HFFc6 (cell line): ENCODE measurements at places on chromosomes 16 and 17. TPM values are rescaled to one million over a fixed set of nuclear protein-coding genes. Genes with fewer than 3 reads are reported as not detected.
A peak's percentile ranks its signal among the peaks of the same experiment; 100 is the strongest.

- H3K36me3 ChIP-seq: no peaks in the 10 kb centered on the region
- no peak overlapping the region for H3K27ac ChIP-seq
- H3K4me1 ChIP-seq: no peaks in the 10 kb centered on the region
- no peak for DNase-seq
Observed at GRCh38 chr17:9237661-9238301, 216.5 kb downstream of the NTN1 start.

- H3K27me3 ChIP-seq: no peaks in the 10 kb centered on the region
- no peak overlapping the region for H3K4me3 ChIP-seq
- no peak overlapping the region for H3K27ac ChIP-seq
- no peaks in the 10 kb centered on the region for H3K36me3 ChIP-seq
- no peaks in the 10 kb centered on the region for H3K4me1 ChIP-seq
Observed at GRCh38 chr17:68661265-68662036, 60.3 kb upstream of the FAM20A start.

LDHD gene
- 0.58 to 1.9 TPM (median 1.1 TPM) in 3 replicates for total RNA-seq

DNA sequence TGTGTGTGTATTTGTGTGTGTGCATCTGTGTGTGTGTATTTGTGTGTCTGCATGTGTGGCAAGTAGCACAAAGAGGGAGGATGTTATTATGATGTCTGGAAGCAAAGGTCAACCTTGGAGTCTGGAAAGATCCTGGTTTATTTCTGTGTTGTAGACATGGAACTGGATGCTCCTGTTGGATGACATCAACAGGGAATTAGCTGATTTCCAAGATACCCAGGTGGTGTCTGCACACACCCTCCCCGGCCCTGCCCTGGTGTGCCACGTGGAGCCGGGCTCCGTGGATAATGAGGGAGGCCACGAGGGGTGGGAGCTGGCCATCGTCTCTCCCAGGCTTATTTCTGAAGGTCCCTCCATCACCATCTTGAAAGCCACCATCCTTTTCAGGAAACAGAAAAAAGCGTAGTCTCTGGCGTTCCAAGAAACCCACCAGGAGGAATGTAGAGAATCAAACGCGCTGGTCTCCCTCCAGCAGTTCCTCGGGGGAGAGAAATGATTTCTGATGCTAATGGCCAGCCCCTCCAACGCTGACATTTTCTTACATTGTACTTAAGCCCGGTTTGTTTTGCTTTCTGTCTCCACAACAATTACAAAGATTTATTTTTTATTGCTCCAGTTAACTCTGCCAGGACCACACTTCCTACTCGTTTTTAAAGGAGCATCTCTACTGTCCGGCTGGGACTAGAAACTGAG is 93.3 kb downstream of the FOXL1 start:
- H3K36me3 ChIP-seq: peaks cover 5% of the 10 kb centered on the region; the same call in 1 of the 2 replicates
- H3K27ac ChIP-seq: peak overlapping the region; percentile 27; the same call in 1 of the 2 replicates
- no peaks in the 10 kb centered on the region; the same call in 1 of the 2 replicates for H3K27me3 ChIP-seq
- DNase-seq: no peak

DNA sequence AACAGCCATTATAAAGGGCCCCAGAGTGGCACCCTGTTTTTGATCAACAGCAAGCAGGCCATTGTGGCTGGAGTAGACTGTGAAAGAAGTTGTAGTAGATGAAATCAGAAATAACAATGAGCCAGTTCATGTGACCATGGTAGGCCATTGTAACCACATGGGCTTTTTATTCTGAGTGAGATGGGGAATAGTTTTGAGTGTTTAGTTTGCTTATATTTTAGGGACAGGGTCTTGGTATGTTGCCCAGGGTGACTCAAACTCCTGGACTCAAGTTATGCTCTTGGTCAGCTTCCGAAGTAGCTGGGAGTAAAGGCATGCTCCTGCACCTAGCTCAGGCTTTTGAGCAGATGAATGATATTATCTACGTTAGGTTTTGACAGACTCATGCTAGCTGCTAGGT is 12.0 kb downstream of the CBFB start:
- DNase-seq: peak; percentile 39
- H3K4me1 ChIP-seq: peaks cover 41% of the 10 kb centered on the region
- peak overlapping the region; percentile 67 for H3K27ac ChIP-seq
- H3K4me3 ChIP-seq: peak overlapping the region; percentile 39; the same call in 1 of the 2 replicates

GRCh38 chr17:62140836-62141235 is 75.8 kb upstream of the MED13 start:
- peaks cover 5% of the 10 kb centered on the region for H3K36me3 ChIP-seq
- H3K4me1 ChIP-seq: no peaks in the 10 kb centered on the region
- H3K27ac ChIP-seq: no peak overlapping the region
- H3K27me3 ChIP-seq: peaks cover 10% of the 10 kb centered on the region

GRCh38 chr17:28954886-28955285 is 3.6 kb upstream of the PHF12 start:
- H3K27me3 ChIP-seq: peaks cover 4% of the 10 kb centered on the region
- no peaks in the 10 kb centered on the region for H3K36me3 ChIP-seq
- no peak for DNase-seq
- H3K4me3 ChIP-seq: no peak overlapping the region
- H3K27ac ChIP-seq: no peak overlapping the region
- no peaks in the 10 kb centered on the region for H3K4me1 ChIP-seq

VAT1L gene
- total RNA-seq: not detected in 3 replicates

HOXB1 gene
- total RNA-seq: not detected in 3 replicates

DNA sequence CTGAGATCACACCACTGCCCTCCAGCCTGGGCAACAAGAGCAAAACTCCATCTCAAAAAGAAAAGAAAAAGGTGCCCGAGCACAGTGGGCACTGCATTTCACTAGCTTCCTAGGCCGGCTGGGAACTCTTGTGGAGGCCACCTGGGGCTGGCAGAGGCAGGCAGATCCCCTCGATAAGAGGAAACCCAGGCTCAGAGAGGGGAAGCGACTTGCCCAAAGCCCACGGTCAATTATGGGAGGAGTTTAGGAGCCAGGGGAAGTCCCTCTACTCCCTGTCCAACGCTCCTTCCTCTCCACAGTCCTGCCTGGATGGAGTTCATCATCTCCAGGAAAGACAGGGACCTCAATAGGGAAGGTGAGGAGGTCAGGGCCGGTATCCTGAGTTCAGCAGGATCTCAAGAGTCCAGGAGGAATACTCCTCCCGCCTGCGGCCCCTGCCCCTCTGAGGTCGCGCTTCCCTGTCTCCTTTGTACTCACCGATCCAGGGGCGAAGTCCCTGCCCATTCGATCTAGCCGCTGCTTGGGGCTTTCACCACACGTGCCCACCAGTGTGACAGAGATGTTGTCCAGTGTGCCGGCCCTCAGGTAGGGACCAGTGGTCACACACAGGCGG is 841 bp downstream of the ALOXE3 start:
- no peak for DNase-seq
- H3K4me3 ChIP-seq: peak overlapping the region; percentile 88
- H3K4me1 ChIP-seq: peaks cover 34% of the 10 kb centered on the region
- H3K36me3 ChIP-seq: no peaks in the 10 kb centered on the region

GRCh38 chr16:54320697-54321340 is 34.2 kb upstream of the IRX3 start:
- H3K36me3 ChIP-seq: no peaks in the 10 kb centered on the region
- peaks cover 14% of the 10 kb centered on the region for H3K4me1 ChIP-seq
- no peak overlapping the region for H3K27ac ChIP-seq
- peaks cover 29% of the 10 kb centered on the region for H3K27me3 ChIP-seq

DNA sequence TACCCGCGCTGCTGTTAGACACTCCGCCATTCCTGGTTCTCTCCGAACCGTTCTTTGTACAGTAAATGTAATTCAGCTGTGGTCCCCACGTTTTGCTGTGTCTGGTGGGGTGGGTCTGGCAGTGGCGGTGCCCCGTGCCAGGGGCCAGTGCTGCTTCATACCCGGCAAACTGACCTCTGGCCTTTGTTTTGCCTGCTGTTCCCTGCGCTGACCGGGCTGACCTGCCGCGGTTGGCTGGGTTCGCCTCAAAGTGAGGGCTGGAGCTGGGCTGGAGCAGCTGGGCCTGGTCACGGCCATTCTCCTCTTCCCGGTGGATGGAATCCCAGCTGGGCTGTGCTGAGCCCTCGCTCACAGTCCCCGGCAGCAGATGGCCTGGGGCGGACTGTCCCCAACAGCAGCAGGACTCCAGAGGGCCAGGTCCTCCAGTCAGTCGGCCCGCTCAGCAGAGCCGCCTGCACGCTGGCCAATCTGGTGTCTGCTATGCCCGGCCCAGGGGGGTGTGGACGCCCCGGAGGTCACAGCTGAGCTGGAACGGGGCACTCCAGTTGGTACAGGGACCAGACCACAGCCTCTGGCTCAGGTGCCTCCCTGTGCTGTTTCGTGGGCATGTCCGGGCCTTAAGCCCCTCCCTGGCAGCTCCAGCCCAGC is 1.5 kb upstream of the WFIKKN1 start:
- H3K27me3 ChIP-seq: no peaks in the 10 kb centered on the region; the same call in 1 of the 2 replicates
- no peak overlapping the region; the same call in 1 of the 2 replicates for H3K4me3 ChIP-seq
- H3K36me3 ChIP-seq: peaks cover 6% of the 10 kb centered on the region; the same call in 1 of the 2 replicates
- no peak overlapping the region for H3K27ac ChIP-seq
- peaks cover 16% of the 10 kb centered on the region for H3K4me1 ChIP-seq

DNA sequence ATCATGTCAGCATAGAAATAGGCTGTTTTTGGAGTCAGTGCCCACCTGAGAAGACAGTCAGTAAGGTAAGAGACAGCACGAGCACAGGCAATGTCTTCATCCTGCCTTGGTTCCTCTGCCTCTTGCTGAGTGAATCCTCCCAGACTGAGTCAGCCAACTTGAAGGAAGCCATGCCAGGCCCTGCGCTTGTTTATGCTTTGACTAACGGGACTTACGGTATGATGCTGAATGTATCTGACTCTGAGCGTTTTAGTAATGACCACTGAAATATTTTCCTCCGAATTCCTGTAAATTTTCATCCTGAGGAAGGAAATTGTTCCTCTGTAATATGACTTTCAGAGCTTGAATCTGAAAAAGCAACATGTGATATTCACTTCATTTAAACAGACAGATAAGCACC is 18.0 kb downstream of the C17orf67 start:
- no peaks in the 10 kb centered on the region for H3K36me3 ChIP-seq
- DNase-seq: peak; percentile 77
- peak overlapping the region; percentile 65 for H3K4me3 ChIP-seq
- peak overlapping the region; percentile 72 for H3K27ac ChIP-seq
- H3K27me3 ChIP-seq: peaks cover 3% of the 10 kb centered on the region; the same call in 1 of the 2 replicates

PHF12 gene
- 28.4 to 31.4 TPM (median 29.6 TPM) in 3 replicates for total RNA-seq

GRCh38 chr17:77609553-77610517 is 348.7 kb upstream of the TNRC6C start:
- no peak overlapping the region for H3K27ac ChIP-seq
- no peak for DNase-seq
- H3K4me1 ChIP-seq: peaks cover 19% of the 10 kb centered on the region
- H3K36me3 ChIP-seq: no peaks in the 10 kb centered on the region
- H3K4me3 ChIP-seq: peak overlapping the region; percentile 63
- H3K27me3 ChIP-seq: peaks cover 48% of the 10 kb centered on the region

WFDC1 gene
- 2.6 and 34.2 TPM in 2 replicates for total RNA-seq

DNA sequence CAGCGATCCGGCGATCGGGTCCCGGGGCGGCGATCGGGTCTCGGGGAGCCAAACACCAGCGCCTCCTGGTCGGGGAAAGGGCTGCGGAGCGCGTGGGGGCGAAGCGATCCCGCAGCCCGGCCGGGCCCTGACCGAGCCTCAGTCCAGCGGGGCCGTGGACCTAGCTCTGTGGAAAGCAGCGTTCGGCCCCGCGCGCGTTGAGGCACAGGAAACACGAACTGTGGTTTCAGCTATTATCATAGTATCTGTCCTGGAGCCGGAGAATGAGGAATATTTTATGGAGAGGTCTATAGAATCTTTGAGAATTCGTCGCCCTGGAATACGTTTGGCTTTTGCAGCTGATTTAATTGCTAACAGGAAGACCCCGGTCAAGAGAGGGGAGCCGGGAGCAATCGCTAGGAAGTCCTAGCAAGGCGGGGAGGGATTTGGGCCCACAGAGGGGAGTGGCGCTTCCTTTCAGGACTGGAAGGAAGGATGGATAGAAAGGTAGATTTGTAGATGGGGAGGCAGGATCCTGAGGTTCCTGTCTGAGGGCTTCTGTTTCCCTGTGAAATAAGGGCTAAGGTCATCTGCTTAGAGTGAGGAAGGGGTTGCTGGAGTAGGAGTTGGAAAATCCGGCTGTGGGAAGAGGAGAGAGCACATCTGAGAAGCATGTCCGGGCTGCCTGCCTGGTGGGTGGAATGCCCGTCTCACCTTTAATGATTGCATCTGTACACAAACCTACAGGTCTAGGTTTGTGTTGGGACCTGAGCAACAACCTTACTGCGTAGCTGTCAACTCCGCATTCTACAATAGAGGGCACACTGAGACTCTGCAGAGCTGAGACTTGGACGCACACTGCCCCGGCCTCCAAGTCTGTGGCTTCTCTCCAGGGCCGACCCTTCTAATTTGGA is 770 bp downstream of the CCNF start:
- H3K27me3 ChIP-seq: peaks cover under 1% of the 10 kb centered on the region; the same call in 1 of the 2 replicates
- no peak for DNase-seq
- peaks cover 31% of the 10 kb centered on the region for H3K4me1 ChIP-seq
- peak overlapping the region; percentile 94 for H3K4me3 ChIP-seq
- peaks cover 18% of the 10 kb centered on the region; the same call in 1 of the 2 replicates for H3K36me3 ChIP-seq
- peak overlapping the region; percentile 53 for H3K27ac ChIP-seq

DNA sequence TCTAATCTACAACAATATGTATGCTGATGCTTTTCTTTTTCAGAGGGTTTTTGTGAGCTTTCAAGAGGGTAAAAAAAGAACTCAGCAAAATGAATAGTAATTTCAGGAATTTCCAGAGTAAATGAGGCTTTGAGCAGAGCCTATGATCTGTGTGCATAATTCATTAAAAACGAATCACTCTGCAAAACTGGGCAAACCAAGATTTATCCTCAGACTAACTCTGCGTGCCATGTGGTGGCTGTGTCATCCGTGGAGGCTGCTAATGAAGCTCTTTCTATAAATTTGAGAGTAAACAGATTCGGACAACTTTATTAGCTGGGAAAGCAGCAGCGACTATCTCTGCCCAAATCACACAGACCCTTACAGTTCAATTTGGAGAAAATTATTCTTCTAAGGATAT is 83.8 kb downstream of the FOXL1 start:
- peaks cover 12% of the 10 kb centered on the region for H3K36me3 ChIP-seq
- H3K27ac ChIP-seq: peak overlapping the region; percentile 98
- DNase-seq: peak; percentile 72

TMIGD1 gene
- not detected in 3 replicates for total RNA-seq

GRCh38 chr17:18184143-18185031 is 759 bp downstream of the ALKBH5 start:
- H3K27ac ChIP-seq: peak overlapping the region; percentile 98
- no peaks in the 10 kb centered on the region; the same call in 1 of the 2 replicates for H3K27me3 ChIP-seq
- peak; percentile 33 for DNase-seq

SYCE1L gene
- total RNA-seq: not detected in 3 replicates

DNA sequence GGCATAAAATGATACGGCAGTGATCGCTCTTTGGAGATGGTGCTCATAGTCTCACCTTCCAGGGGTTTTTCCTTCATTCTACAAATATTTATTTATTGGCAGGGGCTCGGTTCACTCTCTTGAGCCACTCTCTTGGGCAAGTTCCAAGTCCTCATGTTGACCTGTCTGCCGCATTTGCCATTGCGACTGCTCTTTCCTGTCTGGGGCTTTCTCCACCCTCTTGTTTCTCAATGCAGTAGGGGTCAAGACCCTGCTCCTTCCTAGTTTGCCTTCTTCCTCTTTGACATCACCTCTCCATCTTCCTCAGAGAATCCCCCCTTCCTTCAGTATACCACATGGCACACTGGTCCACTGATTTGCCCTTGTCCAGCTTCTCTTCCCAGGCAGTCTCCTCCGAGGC is 21.9 kb upstream of the LRRC75A start:
- no peaks in the 10 kb centered on the region for H3K36me3 ChIP-seq
- no peak for DNase-seq
- peaks cover 19% of the 10 kb centered on the region for H3K4me1 ChIP-seq
- H3K27me3 ChIP-seq: no peaks in the 10 kb centered on the region; the same call in none of the 2 replicates

GRCh38 chr16:17692484-17692883 is 221.7 kb upstream of the XYLT1 start:
- H3K4me1 ChIP-seq: no peaks in the 10 kb centered on the region
- peaks cover 5% of the 10 kb centered on the region; the same call in 1 of the 2 replicates for H3K27me3 ChIP-seq
- H3K27ac ChIP-seq: no peak overlapping the region
- no peaks in the 10 kb centered on the region for H3K36me3 ChIP-seq
- DNase-seq: no peak
